ENCODE measurements at places on chromosomes 2 and 18.
A peak's percentile ranks its signal among the peaks of the same experiment; 100 is the strongest.

- DNase-seq, result no peak
These were observed 631.8 kb upstream of the RAB6C start for GRCh38 chr2:129347486-129348217.

- DNase-seq, result no peak
These were observed 73.5 kb downstream of the CHN1 start for GRCh38 chr2:174931724-174932123.

- DNase-seq, result peak; percentile 5
These were observed at the start of gene ATP8B1 for GRCh38 chr18:57803103-57803969. TSS of gene ATP8B1 (minus strand) at chr18:57803315. CDS start at chr18:57731807, 71,508 bp downstream.

GRCh38 chr2:188853307-188853706, 120.9 kb upstream of the COL3A1 start:
- no peak for DNase-seq

DNA sequence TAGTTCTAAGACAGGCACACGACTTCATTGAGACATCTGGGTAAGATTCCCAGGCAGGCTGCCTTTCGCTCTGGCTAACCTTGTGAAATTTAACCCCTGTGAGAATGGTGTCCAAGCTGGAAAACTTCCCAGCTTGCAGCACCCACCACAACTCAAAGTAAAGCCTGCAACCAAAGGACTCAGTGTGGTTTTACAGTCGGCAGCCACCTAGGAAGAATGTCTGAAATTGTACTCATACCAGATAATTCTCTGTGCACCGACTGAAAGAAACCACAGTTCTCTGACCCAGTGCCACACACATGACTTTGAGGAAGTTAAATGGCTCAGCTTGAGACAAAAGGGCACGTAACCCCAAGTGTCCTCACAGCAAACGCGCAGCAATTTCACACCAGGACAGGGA, 125.7 kb downstream of the RBMS1 start:
- DNase-seq, result peak; percentile 11

GRCh38 chr18:38900031-38900430, 1334.4 kb upstream of the CELF4 start:
- no peak for DNase-seq

GRCh38 chr18:24674605-24675004, 214.2 kb downstream of the HRH4 start:
- no peak for DNase-seq

DNA sequence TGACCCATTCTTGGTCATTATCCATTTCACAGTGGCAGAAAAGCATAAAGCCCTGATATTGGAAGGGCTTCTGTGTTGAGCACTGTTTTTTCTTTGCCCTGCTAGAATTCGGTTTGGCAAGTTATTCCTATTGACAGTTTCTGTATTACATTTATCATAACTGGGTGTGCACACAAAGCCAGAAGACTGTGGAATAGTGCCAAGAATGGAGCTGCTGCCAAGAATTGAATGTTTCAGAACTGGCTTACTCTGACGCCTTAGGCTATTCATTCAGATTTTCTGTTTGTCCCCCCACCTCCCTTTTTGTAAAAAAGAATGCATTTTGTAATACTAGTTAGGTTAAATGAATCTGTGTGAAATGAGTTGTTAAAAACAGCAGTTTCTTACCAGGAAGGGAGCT, 12.7 kb downstream of the KDM3A start:
- no peak for DNase-seq

GRCh38 chr2:168797286-168797655, 5.2 kb upstream of the NOSTRIN start:
- no peak for DNase-seq

- no peak for DNase-seq
These were observed 135.3 kb downstream of the SLC8A1 start for GRCh38 chr2:40316620-40317019.

DNA sequence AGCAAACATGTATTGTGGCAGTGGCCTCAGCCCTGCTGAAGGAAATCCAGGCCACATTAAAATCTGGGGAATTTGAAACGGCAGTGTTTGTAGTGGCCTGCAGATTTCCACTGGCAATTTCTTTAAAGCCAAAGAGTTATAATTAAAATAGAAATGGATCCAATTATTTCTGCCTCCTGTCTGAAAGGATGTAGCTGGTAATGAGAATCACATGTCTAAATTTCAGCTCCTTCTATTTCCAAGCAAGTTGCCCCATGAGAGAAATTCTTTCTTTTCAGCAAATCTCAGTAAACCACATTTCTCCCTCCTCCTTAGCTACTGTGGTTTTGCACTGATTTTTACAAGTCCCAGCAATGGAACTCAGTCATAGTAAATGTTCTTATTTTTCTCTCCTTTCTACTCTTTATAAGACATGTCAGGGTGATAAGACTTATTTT, 55.4 kb upstream of the ZNF396 start:
- no peak for DNase-seq

- DNase-seq, result no peak
These were observed 827.2 kb upstream of the POU3F3 start for GRCh38 chr2:104026725-104027124.

DNA sequence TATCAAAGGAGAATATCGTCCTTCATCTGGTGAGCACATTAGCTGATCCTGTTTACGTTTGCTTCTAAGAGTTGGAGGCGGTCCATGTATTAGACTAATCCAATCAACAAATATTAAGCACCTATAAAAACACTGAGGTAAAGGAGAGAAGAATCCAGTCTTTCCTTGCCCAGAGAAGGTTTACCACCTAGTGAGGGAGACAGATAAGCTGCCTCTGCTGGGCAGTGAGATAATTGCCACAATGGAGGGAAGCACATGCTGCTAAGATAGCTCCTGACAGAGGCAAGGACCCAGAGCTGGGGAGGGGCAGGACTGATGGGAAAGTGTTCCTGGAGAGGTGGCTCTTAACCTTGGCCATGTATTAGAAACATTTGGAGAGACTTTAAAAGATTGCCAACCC, 36.7 kb upstream of the ST8SIA5 start:
- no peak for DNase-seq

GRCh38 chr18:79825913-79826312, 28.2 kb downstream of the KCNG2 start:
- DNase-seq, result no peak

DNA sequence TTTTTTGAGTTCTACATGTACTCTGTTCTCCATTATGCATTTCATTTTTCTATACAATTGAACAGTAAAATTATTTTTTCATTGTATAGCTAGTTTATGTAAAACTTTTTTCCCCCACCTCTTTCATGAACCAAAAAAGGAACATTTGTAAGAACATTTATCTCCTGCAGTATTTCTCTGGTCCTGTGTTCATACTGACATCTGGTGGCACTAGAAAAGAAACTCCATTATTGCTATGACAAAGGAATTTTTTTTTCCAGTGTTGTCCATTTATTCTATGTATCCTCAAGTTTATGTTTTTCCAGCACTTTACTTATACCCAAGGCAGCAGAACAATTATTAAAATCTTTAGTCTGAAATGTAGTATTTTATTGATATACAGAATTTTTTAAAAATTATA, 27.4 kb upstream of the CHAC2 start:
- no peak for DNase-seq

GRCh38 chr2:151765760-151766410, 31.6 kb upstream of the NEB start:
- no peak for DNase-seq

GRCh38 chr2:64731263-64731643, 77.5 kb upstream of the SERTAD2 start:
- DNase-seq, result no peak
